ENCODE measurements at places on chromosomes 7 and 10.

DNA sequence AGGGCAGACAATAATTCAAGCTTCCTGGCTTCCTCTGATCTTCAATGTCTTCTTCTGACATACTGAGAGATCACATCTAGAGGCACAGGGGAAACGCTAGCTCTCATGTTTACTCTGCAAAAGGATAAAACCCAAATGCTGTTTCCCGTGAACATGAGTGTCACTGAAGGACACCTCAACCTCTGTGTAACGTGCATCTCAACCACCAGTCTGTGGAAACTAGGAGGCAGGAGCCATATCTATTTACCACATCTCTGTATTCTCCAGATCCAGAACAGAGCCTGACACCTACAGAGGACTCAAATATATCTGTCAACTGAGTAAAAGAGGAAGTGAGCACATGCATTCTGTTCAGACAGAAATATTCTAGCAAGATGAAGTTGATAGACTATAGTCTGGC lies 140.3 kb upstream of the TARP start:
- DNase-seq, result no peak

GRCh38 chr10:70866424-70866823 lies 21.9 kb downstream of the PCBD1 start:
- no peak for DNase-seq

DNA sequence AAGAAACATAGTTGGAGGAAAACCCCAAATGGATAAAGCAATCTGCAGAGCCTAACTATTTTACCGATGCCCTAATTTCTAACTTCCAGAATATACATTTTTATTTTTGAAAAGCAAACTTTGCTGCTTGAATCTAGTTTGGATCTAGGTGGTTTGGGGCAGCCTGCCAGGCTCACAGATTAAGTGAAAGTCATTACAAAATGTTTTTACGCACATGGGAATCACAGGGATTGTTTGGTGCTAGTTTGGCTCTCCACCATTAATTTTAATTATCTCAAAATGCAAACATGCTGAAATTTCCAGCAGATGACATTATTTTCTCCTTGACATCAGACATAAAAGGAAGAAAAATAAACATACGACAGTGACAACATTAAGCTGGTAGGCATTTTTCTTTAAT lies 166.7 kb upstream of the INHBA start:
- no peak for DNase-seq

GRCh38 chr7:138237995-138238394 lies 161.7 kb downstream of the AKR1D1 start:
- DNase-seq, result no peak

Measured in GDM1 (cell line).